ENCODE measurements at places on chromosomes 5 and 9.
A peak's percentile ranks its signal among the peaks of the same experiment; 100 is the strongest.

GRCh38 chr5:18397891-18398290 lies 763.6 kb downstream of the TAF11L14 start:
- no peak for DNase-seq

- DNase-seq = peak; percentile 43
Observed at GRCh38 chr5:157271740-157272271, 5.9 kb downstream of the CYFIP2 start.

DNA sequence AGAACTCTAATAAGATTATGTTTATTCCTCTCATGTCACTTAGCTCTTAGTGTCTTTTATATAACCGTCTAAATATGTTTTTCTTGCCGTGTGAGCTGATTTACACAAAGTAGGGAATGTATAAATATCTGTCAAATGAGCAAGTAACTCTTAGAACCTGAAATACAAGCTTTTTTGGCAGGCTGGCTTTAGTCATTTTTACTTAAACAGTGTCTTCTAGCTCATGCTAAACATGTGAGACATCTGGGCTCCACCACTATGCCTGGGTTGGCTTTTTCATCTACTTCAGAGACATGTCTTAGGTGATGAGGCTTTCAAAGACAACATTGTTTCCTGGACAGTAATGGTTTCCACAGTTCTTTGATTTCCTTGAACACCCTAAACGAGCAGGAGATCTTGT lies 137.2 kb upstream of the ZNF608 start:
- DNase-seq = no peak

DNA sequence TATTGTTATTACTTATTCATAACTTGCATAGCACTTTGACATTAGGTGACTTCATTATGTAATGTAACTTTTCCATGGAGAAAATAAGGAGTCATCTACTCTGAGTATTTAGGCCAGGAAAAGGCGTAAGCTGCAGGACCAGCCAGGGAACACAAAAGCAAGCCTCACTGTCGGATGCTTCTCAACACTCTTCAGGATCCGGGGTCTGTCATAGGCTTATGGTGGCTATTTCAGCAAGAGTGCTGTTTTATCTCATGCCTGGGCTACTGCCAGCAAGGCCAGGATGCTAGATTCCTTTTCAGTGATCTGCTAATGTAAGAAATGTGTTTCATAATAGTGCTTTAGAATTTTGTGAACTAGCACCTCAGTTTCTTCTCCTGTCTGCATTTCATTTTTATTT lies 162.4 kb downstream of the CHSY3 start:
- no peak for DNase-seq

GRCh38 chr5:71703941-71704340 lies 15.1 kb upstream of the CARTPT start:
- no peak for DNase-seq
